ENCODE measurements at places on chromosomes 2 and 18.

GRCh38 chr2:61774351-61774750, 79.5 kb downstream of the FAM161A start:
- no peak for DNase-seq

GRCh38 chr2:157441072-157441454, 2.8 kb downstream of the CYTIP start:
- no peak for DNase-seq

DNA sequence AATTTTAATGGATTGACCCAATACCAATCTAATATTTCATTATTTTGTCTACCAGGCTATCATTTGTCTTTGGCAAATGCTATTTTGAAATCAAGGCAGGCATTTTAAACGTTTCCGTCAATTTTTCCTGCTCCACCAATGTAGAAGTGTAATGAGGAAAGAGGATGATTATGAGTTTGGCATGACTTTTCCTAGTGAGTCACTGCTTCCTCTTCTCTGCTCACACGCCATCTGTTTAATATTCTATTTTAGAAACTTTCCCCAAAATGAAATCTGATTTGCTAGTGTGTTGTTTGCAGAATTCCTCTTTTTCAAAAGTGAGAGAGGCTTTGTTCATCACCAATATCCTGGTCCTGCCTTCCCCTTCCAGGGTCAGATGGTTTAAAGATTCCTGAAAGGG, 42.5 kb upstream of the PID1 start:
- DNase-seq = no peak

GRCh38 chr2:182115258-182115657, 129.6 kb downstream of the PPP1R1C start:
- DNase-seq = no peak

- peak; percentile 76 for DNase-seq
Observed at GRCh38 chr18:37361335-37362157, 204.1 kb downstream of the CELF4 start.

GRCh38 chr2:65486802-65487201, 54.4 kb upstream of the SPRED2 start:
- DNase-seq = no peak

DNA sequence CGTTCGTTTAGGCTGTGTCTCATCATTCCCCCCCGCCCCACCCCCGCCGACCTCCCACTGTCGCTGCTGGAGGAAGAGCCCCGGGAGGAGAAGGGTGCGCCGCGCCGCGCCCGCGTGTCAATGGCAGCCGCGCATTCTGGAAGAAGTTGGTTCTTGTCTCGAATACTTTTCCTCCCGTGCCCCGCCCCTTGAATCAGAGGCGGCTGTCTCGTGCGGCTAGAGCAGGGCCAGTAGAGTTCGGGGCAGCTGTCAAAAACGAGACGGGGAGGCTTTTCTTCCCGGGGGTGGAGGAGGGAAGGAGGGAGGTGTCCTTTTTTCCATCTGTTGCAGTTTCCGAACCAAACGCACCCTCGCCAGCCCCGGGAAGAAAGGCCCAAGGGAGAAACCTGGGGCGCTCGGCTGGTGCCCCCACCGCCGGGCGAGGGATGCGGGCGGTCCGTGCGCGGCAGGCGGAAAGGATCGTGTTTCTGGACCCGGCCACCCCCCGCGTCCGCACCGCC, 410 bp upstream of the TGIF1 start:
- DNase-seq = no peak

DNA sequence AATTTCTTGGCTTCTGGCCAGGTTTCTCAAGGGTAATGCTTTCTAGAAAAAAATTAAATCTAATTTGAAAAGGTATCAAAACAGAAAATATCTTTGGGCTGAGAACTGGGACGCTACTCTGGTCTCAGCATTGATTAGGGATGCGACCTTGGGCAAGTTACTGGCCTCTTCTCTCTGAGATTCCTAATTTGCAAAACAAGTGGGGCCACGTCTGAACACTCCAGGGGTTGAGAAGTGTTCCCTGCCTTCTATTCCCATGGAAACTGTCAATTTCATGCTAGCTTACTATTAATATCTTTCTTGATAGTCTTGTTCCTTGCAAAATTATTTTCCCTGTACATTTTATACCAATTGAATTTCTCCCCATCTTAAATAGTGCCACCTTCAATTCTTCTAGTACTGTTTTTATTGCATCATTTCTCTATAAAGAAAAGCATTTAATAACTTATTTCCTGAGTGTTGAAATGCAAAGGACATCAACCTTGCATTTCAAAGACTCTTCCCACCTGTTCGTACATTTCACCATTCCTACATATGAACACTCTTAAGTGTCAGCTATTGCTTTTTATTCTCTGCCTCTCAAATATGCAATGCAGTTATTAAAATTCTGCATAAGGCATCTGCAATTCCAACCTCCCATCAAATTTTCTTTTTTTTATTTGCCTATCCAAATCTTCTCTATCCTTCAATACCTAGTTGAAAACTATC, 118.3 kb upstream of the DSEL start:
- no peak for DNase-seq

DNA sequence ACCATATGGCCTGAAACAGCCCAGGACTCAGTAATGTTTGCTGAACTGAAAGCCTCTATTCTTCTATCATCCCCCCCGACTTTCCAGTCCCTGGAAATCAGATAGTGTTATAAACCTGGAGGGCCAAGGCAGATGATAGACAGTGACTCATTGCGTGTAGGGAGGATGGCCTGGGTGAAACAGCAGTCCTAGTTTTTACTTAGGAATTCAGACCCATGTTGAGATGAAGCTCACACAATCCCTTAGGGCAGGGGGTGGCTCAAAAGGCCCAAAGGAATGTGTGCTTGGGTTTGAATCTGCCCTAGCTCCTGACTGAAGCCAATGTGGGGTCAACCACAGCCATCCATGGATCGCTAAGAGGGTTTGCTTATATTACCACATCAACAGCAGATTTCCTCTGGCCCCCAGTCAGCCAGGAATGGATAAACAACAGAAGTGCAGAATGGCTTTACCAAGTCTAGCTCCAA, 43.9 kb upstream of the STPG4 start:
- no peak for DNase-seq

DNA sequence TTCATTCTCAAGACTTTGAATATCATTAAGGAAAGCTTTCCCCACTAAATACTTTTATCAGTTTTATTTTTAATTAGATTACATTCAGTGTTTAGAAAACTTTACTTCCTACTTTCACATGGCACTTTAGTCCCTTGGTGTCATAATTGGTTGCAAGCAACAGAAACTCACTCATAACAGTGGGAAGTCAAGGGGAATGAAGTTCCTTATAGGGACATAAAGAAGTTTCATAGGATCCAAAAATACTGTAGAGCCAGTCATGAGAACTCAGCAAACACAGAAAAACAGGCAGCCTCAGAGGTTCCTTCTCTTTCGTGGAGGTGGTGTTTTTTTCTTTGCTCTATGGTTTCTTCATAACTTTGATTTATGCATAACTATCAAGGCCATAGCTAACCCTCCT, 809.0 kb downstream of the BCL11A start:
- DNase-seq = no peak

- DNase-seq = no peak
Observed at GRCh38 chr2:202548240-202548639, 86.5 kb upstream of the FAM117B start.

- no peak for DNase-seq
Observed at GRCh38 chr2:120647487-120647886, 88.2 kb upstream of the GLI2 start.

GRCh38 chr2:30230497-30231211, 680 bp upstream of the LBH start:
- no peak for DNase-seq

- peak; percentile 24 for DNase-seq
Observed at GRCh38 chr2:4404363-4404762, 701.0 kb downstream of the DCDC2C start.

DNA sequence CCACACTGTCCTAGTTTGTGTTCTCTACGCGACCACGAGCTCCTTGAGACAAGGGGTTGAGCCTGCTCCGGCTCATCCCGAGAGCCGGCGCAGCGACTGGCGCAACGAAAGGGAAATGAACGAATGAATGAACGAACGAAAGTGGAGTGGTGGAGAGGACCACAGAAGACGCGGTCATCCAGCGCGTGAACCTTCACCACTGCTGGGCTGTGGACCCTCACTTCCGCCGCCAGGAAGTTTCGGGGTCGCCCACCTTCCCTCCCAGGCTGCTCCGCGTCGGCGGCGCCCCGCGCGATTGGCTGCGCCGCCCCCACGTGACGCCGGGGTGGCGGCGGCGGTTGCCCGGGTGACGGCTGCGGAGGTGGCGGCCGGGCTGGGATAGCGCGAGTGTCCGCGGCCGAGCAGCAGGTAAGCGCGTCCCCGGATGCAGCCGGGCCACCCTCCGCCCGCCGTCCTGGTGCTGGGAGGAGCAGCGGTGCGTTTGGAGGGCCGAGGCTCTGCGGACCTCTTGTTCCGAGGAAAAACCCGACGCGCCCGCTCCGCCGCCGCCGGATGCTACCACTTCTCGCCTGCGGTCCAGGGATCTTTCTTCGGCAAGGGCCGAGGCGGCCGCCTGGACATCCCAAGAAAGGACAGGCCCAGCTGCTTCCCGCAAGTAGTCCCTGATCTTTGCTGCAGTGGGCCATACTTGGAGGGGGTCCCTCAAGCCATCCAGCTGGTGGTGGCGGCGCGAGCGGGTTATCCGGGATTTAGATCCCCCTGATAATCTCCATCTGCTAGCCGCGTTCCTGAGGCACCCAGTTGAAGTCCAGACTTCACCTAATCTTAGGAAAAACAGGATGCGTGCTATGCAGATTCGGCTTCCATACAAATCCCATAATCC, at the start of gene ARMC9:
Gene ARMC9 (plus strand): TSS at position 341 of the 883 bp plus-strand sequence. CDS start 7,608 bp downstream, outside the sequence.
- DNase-seq = no peak

GRCh38 chr2:61371027-61371426, 99.9 kb downstream of the USP34 start:
- DNase-seq = no peak

Measured in NCI-H187 treated with DMSO at 0.1 percent for 48 hours (cell line).